ENCODE measurements at places on chromosomes 2 and 18. TPM values are rescaled to one million over a fixed set of nuclear protein-coding genes. Genes with fewer than 3 reads are reported as not detected.

- no peak for DNase-seq
Measured at GRCh38 chr2:202164411-202164810, 74.0 kb downstream of the SUMO1 start.

GRCh38 chr2:131121464-131121863 lies 16.3 kb downstream of the PLEKHB2 start:
- peak; percentile 3 for DNase-seq

DNA sequence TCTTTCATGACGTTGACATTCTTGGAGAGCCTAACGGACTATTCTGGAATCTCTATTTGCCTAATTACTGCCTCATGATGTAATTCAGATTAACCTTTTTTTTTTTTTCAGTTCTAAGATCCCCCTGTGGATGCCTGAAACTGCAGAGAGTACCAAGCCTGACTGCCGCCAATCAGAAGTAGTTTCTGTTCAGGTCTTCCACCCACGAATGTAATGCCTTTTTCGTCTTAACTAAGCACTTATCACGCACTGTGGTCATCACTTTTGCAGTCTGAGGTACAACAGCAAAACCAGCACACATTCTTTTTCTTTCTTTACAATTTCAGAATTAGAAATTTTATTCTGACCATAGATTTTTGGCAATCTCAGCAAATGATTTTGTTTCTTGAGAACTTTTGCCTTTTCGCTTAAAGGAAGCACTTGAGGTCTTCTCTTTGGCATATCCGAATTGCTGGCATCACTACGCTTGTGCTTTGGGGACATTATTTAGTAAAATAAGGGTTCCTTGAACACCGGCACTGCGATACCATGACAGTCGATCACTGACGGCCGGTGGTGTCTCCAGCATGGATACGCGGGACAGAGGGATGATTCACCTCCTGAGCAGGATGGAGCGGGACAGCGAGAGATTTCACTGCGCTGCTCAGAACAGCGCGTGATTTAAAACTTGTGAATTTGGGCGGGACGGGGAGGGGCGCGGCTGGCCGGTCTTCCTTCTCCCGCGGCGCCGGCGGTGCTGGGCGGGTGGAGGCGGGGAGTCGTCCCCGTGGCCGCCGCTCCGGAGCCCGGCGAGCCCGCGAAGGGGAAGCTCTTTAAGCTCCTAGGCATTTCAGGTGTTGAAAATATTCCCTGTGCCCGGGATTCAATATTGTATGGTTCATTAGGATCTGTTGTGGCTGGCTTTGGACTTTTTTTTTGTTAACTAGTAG lies 32.0 kb upstream of the GPR55 start:
- DNase-seq: peak; percentile 80

DNA sequence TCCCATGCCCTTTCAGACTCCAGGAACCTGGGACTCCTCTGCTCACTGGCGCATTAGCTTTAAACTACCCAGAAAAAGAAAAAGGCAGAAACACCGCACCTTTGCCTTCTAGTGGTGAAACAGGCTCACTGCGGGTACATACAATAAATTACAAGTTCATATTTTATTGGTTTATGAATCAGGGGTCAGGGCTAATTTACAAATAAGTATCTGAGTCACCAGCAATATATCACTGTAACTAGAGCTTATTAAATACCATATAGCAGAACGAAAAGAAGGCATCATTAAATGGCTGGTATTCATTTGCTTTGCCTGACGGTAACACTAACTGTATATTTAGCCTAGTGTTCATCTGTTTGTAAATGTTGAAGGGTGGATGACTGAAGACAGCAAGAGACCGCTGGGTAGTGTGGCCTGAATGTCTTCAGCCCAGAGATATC lies 26.9 kb upstream of the DTNB start:
- peak; percentile 60 for DNase-seq

Gene ASB18
- total RNA-seq: not detected

Gene ALPP
- total RNA-seq: 0.03 TPM

Gene HJURP
- total RNA-seq: 86.3 TPM

Gene ERBB4
- total RNA-seq: 0.06 TPM

Gene GNAL
- total RNA-seq: 0.97 TPM

Gene EFEMP1
- total RNA-seq: 292 TPM

Measured in Daoy (cell line).